Neural crest cell (in vitro differentiated cells): ENCODE measurements at places on chromosomes 2 and 18. TPM values are rescaled to one million over a fixed set of nuclear protein-coding genes. Genes with fewer than 3 reads are reported as not detected.

GRCh38 chr2:200650195-200650594 is 64.4 kb downstream of the AOX1 start:
- peaks cover 8% of the 10 kb centered on the region for H3K36me3 ChIP-seq
- no peak overlapping the region for H3K4me3 ChIP-seq
- DNase-seq: no peak
- H3K27ac ChIP-seq: no peak overlapping the region
- H3K27me3 ChIP-seq: no peaks in the 10 kb centered on the region

- no peaks in the 10 kb centered on the region for H3K36me3 ChIP-seq
- no peak overlapping the region for H3K27ac ChIP-seq
- no peak overlapping the region for H3K4me3 ChIP-seq
- no peaks in the 10 kb centered on the region for H3K4me1 ChIP-seq
Observed at GRCh38 chr2:212815453-212815852, 276.9 kb upstream of the ERBB4 start.

DNA sequence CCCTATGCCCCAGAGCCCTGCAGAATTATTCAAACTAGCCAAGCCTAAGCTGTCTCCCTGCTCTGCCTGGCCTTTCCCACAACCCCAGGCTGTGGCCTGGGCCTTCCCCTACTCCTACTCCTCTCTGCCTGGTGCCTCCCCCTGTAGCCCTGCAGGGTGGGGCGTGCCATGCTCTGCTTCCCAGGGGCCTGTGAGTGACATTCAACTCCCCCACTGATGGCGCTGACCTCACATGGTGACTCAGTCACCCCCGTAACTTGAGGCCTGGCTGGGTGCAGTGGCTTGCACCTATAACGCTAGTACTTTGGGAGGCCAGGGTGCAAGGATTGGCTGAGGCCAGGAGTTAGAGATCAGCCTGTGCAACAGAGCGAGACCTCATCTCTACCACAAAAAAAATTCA is 60.6 kb downstream of the KIF1A start:
- peak overlapping the region; percentile 43 for H3K27ac ChIP-seq
- peaks cover 5% of the 10 kb centered on the region for H3K36me3 ChIP-seq
- H3K4me3 ChIP-seq: no peak overlapping the region
- H3K4me1 ChIP-seq: no peaks in the 10 kb centered on the region

GRCh38 chr2:227411320-227411989 is 23.7 kb upstream of the SCYGR1 start:
- H3K27me3 ChIP-seq: no peaks in the 10 kb centered on the region
- H3K36me3 ChIP-seq: no peaks in the 10 kb centered on the region
- H3K27ac ChIP-seq: no peak overlapping the region
- DNase-seq: no peak

GRCh38 chr2:217445723-217446122 is 557.1 kb downstream of the TNS1 start:
- peaks cover 24% of the 10 kb centered on the region for H3K4me1 ChIP-seq

GRCh38 chr18:55403421-55403949 is 184.5 kb downstream of the TCF4 start:
- no peak overlapping the region for H3K27ac ChIP-seq
- no peak for DNase-seq
- no peaks in the 10 kb centered on the region for H3K36me3 ChIP-seq
- H3K27me3 ChIP-seq: no peaks in the 10 kb centered on the region
- H3K4me3 ChIP-seq: no peak overlapping the region
- H3K4me1 ChIP-seq: peaks cover 75% of the 10 kb centered on the region

DNA sequence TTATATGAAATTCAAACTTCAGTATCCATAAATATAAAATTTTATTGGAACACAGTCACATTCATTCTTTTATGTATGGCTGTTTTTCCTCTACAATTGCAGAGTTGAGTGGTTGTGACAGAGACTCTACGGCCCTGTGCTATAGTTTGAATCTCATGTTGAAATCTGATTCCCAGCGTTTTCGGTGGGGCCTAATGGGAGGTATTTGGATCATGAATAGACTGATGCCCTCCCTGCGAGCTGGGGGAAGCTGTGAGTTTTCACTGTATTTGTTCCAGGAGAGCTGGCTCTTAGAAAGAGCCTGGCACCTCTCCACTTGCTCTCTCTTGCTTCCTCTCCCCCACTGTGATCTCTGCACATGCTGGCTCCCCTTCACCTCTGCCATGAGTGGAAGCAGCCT is 1.7 kb downstream of the PFN4 start:
- H3K4me3 ChIP-seq: peak overlapping the region; percentile 66
- H3K36me3 ChIP-seq: no peaks in the 10 kb centered on the region
- H3K27ac ChIP-seq: no peak overlapping the region
- H3K4me1 ChIP-seq: peaks cover 30% of the 10 kb centered on the region
- no peaks in the 10 kb centered on the region for H3K27me3 ChIP-seq

DNA sequence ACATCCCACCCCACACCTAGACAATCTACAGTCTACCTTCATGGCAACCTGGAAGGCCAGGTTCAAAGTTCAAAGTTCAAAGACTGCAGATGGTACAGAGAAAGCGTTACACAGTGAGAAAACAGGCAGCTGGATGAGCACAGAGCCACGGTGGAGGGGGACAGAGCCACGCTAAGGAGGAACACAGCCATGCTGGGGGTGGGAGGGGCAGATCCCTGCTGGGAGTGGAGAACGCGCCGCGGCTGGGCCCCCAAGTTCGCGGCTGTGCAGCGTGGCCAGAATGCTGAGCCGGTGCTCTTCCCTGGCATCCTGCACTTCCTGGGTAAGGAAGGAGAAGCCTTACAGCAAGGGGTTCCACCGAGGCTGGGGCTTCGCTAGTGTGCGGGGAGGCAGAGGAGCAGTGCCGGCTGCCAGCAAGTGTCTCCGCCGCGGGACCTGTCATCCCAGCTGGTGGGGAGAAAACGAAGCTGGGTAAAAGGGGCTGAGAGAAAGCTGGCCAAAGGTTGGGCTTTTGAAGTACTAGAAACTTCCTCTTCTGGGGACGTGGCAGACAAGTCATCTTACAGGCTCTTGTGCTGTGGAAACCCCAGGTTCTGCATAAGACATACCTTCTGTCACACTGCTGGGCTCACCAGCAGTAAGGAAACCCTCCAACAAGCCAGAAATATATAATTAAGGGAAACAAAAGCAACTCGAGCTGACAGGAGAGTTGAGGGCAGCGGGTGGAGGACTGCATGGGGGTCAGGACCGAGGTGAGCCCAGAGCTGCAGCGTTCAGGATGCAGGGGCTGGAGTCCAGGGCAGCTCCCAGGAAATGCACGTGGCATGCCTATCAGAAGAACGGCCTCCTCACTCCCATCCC is 115.5 kb downstream of the HDAC4 start:
- peaks cover 52% of the 10 kb centered on the region for H3K4me1 ChIP-seq
- no peak for DNase-seq
- no peaks in the 10 kb centered on the region for H3K36me3 ChIP-seq
- H3K27ac ChIP-seq: no peak overlapping the region
- H3K4me3 ChIP-seq: peak overlapping the region; percentile 1

Gene MOB4
- total RNA-seq: 28.0 and 32.2 TPM in 2 replicates

Gene CHRND
- 4.1 and 5.8 TPM in 2 replicates for total RNA-seq
